Kidney tubule cell (primary cell): ENCODE measurements at places on chromosomes 13 and 19.

- no peak for DNase-seq
These were observed 301.1 kb downstream of the FGF9 start for GRCh38 chr13:21971662-21972621.

- DNase-seq = no peak
These were observed 123.0 kb downstream of the DNAJC15 start for GRCh38 chr13:43146400-43146799.

GRCh38 chr13:38429916-38430315, 80.3 kb downstream of the UFM1 start:
- DNase-seq = no peak

DNA sequence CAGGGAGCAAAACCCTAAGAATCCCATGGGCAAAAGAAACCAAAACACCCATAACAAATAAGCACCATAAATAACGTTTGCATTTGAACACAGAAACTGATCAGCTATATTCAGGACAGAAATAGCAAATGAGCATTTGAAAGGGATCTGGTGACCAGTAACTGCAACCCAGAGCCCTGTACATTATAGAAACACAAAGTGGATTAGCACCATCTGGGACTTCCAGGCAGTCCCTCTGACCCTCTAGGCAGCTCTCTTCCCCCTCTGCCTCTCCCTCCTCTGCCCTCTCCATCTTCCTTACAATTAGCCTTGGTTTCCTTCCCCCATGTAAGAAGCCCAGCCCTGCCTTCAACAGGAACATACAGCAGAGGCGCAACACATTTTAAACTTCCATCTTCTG, 215.0 kb downstream of the DCLK1 start:
- no peak for DNase-seq

GRCh38 chr19:13269348-13269747, 119.1 kb downstream of the IER2 start:
- no peak for DNase-seq

- DNase-seq = peak; percentile 71
These were observed 63.3 kb downstream of the POU4F1 start for GRCh38 chr13:78540058-78540457.

DNA sequence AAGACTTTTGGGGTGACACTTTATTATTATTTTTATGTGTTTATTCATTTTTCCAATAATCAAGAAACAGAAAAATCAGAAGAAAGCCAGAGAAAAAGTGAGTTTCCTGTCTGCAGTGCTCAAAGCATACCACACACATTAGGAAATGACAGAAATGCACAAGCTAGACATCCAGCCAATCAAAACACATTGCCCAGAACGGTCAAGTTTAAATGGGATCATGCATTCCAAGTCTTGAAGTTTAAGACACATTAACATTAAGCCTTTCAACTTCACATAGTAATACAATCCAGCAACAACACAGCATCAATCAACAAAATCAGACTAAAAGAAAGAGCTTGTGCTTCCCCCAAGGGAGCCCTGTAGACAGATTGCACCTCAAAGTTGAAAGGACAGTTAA, 28.7 kb upstream of the MEDAG start:
- no peak for DNase-seq
